ENCODE measurements at places on chromosomes 11 and 22. TPM values are rescaled to one million over a fixed set of nuclear protein-coding genes. Genes with fewer than 3 reads are reported as not detected.

ATG13 gene
- 55.0 TPM for total RNA-seq

- H3K27ac ChIP-seq = no peak within 1 kb of the TSS
- H3K36me3 ChIP-seq = no peaks in the 10 kb centered on the region
- DNase-seq = no peak
- peaks cover 12% of the 10 kb centered on the region for H3K4me1 ChIP-seq
- peak within 1 kb of the TSS; percentile 82 for H3K4me3 ChIP-seq
- peaks cover 30% of the 10 kb centered on the region for H3K27me3 ChIP-seq
These were observed at the start of gene APBB1 for GRCh38 chr11:6419009-6419631. APBB1 (minus strand) TSS chr11:6419094; CDS start chr11:6411347, 7,747 bp downstream.

DNA sequence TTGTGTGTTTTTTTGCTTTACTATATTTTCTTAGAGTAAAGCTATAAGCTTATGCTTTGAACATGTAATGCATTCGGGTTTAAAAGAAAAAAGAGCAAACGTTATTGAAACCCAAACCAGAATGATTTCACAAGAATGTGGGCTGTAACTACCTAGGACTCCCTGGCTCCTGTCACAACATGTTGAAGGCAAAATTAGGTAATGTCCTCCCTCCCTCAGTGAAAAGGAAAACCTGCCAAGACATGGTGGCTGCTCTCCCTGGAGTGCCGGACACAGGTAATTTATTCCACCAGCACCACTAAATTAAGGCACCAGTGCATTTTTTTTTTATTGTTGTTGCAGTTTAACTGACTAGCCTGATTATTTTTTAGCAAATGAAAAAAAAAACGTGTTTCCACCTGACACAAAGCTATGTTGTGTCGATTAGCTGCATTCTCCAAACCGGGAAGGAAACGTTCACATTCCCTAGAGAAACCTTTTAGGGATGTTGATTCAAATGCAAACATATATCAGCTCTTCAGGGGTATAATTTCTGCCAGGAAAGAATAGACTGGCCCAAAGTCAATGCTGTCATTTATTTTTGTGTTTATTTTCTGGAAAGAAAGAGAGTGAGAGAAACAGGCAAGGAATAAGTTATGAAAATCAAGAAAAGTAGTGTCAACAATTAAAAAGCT is 134.6 kb downstream of the CCDC34 start:
- H3K4me3 ChIP-seq = no peak overlapping the region
- H3K27ac ChIP-seq = no peak overlapping the region
- peaks cover 4% of the 10 kb centered on the region for H3K27me3 ChIP-seq
- DNase-seq = no peak

SLC5A4 gene
- total RNA-seq = not detected

ZP1 gene
- not detected for total RNA-seq

- H3K36me3 ChIP-seq = no peaks in the 10 kb centered on the region
- H3K4me3 ChIP-seq = no peak overlapping the region
- peaks cover 20% of the 10 kb centered on the region for H3K4me1 ChIP-seq
- peak; percentile 78 for DNase-seq
- no peak overlapping the region for H3K27ac ChIP-seq
- H3K27me3 ChIP-seq = no peaks in the 10 kb centered on the region
These were observed 52.3 kb downstream of the SIK3 start for GRCh38 chr11:117045956-117046355.

GRCh38 chr11:70525006-70525405 is 126.7 kb downstream of the CTTN start:
- H3K4me3 ChIP-seq = no peak overlapping the region
- no peak overlapping the region for H3K27ac ChIP-seq
- DNase-seq = no peak
- H3K27me3 ChIP-seq = no peaks in the 10 kb centered on the region

GRCh38 chr11:126246636-126247035 is 22.1 kb downstream of the SRPRA start:
- no peaks in the 10 kb centered on the region for H3K27me3 ChIP-seq
- H3K4me1 ChIP-seq = no peaks in the 10 kb centered on the region
- no peak for DNase-seq
- peaks cover 25% of the 10 kb centered on the region for H3K36me3 ChIP-seq
- H3K4me3 ChIP-seq = no peak overlapping the region

LRP4 gene
- total RNA-seq = 6.8 TPM

DNA sequence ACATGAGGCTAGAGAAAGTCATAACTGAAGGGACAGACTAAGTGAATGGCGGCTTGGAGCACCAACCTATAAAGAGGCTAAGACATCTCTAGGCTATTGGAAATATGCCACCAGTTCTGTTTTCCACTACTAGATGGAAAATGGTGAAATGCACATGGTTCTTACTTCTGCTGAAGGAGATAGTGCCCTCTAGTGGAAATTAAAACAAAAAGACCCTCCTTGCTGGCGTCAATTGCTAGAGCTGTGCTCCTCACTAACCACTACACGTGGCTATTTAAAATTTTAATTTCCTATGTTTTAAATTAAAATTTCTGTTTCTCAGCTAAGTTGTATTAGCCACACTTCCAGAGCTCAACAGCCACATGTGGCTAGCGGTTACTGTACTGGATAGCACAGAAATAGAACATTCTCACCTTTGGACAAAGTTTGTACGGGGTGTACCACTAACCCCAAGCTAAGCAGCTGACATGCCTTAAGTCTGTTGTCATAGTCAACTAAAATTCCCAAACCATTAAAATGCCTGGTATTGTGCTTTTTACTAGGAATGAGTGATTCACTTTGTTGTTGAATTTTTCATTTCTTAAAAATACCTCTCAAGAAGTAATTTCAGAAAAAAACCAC is 34.1 kb upstream of the CALCA start:
- no peak overlapping the region for H3K27ac ChIP-seq
- H3K4me3 ChIP-seq = no peak overlapping the region
- H3K4me1 ChIP-seq = no peaks in the 10 kb centered on the region

Measured in HepG2 (cell line).